ENCODE measurements at places on chromosomes 6 and 20. TPM values are rescaled to one million over a fixed set of nuclear protein-coding genes. Genes with fewer than 3 reads are reported as not detected.

The PRPH2 gene
- 5.7 TPM for total RNA-seq

The GJA10 gene
- not detected for total RNA-seq

The SLC17A3 gene
- total RNA-seq = not detected

The CPNE5 gene
- total RNA-seq = 6.3 TPM

The OTOR gene
- total RNA-seq = not detected

The PROCR gene
- total RNA-seq = 50.6 TPM

The SPATA25 gene
- total RNA-seq = 2.6 TPM

The VWA7 gene
- total RNA-seq = 1.0 TPM

The MCHR2 gene
- total RNA-seq = not detected
